ENCODE measurements at places on chromosomes 5 and 9.

DNA sequence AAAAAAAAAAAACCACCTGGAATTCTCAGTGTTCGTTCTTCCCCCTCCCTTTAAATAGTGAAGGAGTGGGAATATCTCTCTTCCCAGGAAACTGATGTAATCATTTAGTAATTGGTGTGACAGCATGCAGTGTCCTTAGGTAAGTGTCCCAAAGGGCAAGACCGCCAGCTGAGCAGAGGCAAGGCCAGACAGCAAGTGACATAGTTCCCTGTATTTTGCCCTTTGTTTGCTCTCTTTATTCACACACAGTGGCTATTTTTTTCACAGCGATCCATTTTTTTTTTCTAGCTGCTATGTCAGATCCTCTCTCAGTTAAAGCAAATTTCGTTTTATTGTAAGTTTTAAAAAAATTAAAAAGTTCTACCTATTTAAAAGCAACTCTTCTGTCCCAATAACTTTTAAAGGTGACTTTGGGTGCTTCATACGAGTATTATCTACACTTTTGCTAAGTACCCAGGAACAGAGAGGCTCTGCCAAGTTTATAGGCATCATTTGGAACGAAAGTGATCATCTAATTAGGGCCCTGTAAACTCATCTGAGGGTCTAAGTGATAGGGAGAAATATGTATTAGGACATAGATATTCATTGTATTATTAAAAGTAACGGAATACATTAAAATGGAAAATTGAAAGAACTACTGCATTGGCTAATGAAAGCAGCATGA, 98.2 kb upstream of the ALDH1A1 start:
- no peak for DNase-seq

DNA sequence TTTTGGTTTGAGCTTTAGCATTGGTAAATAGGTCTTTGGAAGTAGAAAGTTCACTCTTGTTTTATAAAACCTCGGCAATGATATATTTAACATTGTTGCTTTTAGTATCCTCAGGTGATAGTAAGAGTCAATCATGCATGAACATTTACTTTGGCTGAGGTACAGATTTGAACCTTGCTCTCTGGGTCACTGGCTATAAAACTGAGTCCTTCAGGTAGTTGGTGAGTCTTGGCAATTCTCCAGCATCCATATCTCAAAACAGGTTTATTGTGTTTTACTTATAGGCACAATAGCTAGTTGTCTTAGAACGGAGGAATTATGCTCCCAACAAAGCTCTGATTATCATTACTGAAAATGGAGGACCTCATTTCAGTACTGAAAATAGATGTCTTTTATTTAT, 75.1 kb downstream of the MAT2B start:
- no peak for DNase-seq

- no peak for DNase-seq
These were observed 77.3 kb downstream of the MAMDC2 start for GRCh38 chr9:70120834-70121510.

GRCh38 chr9:77601476-77602099, 46.5 kb downstream of the GNA14 start:
- no peak for DNase-seq

GRCh38 chr5:163563112-163563511, 57.7 kb downstream of the MAT2B start:
- DNase-seq = no peak

- DNase-seq = no peak
These were observed 17.3 kb downstream of the RIOK2 start for GRCh38 chr5:97165726-97166125.

- DNase-seq = no peak
These were observed 680.6 kb downstream of the SEMA5A start for GRCh38 chr5:8865266-8865665.

GRCh38 chr9:18668944-18669343, 195.0 kb downstream of the ADAMTSL1 start:
- DNase-seq = no peak

GRCh38 chr5:61732796-61733195, 400.7 kb downstream of the ZSWIM6 start:
- DNase-seq = peak; percentile 30

- no peak for DNase-seq
These were observed 1.1 kb upstream of the SEMA4D start for GRCh38 chr9:89498852-89499480.

DNA sequence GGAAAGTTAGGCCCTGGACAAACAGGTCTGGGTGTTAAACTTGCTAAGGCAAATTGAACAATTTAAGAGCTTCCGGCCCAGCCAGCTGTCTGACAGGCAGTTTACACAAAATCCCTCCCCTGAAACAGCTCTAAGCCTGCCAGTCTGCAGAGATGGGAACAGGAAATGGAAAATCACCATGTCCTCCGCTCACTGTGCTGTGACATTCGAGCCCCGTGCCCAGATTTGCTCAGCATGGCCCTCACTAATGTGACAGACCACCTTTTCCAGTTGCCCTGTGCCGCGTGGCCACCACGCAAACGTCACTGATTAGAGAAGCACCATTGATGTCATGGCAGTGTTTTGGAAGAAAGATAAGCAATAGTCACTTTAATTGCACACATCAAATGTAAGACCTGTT, 41.0 kb downstream of the CCNJL start:
- no peak for DNase-seq

DNA sequence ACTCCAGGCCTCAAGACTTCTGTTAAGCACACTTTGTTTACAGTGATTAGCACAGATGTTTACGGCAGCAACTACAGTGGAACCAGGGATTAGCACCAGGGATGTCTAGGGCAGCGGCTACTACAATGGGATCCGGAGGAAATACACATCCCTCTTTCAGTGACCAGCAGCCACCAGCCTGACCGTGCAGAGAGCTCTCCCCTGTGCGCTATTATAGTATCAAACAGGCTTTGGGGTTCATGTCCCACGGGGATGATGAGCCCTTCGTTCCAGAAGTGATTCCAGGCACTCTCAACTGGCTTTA, 21.5 kb downstream of the GFPT2 start:
- DNase-seq = no peak

- DNase-seq = no peak
These were observed 90.1 kb upstream of the RASEF start for GRCh38 chr9:83153030-83153429.

DNA sequence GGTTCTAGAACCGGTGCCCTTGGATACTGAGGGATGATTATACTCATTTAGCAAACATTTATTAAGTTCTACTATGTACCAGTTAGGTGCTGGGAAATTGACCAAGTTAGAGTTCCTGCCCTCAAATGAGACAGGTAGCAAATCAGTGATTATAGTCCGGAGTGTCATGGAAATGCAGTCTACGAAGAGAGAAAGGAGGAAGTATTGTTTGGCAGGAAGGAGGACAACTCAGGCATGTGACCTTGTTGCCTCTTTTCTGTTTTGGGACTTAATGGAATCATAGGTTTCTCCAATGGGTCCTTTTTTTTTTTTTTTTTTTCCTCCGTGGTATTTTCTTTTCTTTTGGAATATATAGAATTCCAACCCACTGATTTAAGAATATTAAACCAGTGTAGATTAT, 28.0 kb downstream of the OSTF1 start:
- DNase-seq = no peak

DNA sequence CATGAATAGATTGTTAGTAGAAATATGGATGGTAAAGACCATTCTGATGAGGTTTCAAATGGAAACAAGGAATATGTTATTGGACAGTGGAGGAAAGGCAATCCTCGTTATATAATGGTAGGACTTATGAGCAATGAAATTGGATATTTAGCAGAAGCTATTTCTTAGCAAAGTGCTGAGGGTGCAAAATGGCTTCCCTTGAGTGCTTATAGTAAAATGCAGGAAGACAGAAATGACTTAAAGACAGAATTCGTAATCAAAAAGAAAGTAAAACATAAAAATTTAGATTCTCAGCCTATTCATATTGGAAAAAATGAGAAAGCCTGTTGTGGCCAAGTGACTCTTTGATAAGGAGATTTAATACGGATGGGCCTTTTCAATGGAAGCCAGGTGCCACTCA, 102.1 kb upstream of the ADRA1B start:
- no peak for DNase-seq

DNA sequence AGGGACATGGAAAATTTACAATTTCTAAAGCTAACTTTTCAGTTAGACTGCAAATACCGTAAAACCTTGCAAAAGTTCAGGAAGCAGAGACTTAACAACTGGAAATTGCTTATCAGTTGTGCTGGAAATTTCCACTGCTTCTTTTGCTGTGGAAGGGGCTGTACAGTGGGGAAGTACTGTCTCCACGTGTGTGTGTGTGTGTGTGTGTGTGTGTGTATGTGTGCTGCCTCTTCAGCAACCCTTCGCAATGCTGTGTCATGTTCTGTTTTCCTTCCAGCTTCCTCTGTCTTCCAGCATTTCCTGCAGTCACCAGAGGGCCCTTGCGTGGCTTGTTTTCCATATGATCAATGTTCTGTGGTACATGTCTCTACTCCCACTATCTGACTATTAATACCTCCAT, 87.5 kb upstream of the RANBP3L start:
- no peak for DNase-seq

DNA sequence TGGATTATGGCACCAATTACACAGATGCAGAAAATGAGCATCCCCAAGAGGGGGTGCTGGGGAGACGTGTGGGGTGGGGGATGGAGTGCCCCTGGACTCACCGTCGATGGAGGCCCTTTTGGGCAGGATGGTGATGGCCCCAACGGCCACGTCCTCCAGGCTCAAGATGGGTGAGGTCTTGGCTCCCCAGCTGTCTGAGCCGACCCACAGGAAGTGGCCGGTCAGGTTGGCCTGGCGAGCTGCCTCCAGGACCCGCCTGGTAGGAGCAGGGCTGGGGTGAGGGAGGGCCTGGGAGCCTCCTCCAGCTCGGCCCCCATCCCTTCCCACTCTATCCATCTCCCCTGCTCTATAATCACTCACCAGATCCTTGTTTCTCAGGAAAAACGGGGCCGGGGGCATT, 4.6 kb downstream of the GRM6 start:
- no peak for DNase-seq

GRCh38 chr5:176624938-176625337, 5.4 kb downstream of the SNCB start:
- no peak for DNase-seq

- DNase-seq = no peak
These were observed 39.3 kb downstream of the NR2F1 start for GRCh38 chr5:93622240-93622885.

DNA sequence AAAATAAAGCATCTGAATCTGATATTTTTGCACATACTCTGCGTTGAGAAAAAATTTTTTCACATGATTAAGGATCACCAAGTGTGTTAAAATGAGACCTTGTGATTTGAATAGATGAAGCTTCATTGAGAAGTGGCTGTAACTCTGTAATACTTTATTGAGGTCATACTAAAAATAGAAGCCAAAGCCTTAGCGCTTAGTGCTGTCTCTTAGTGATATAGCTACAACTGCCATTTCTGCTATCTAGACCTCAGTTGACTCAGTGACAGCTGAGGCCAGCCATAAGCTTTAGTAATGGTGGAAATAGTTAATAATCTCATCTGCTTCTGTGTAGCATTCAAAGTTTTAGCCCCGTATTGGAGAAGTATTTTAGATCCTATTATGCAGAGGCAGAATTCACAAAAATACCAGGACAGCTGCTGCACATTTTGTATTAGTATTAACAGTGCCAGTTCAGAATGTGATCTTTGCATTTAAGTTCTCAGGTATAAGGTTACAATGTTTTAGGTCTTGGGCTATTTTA, 107.4 kb upstream of the SGCD start:
- no peak for DNase-seq

- no peak for DNase-seq
These were observed 65.3 kb downstream of the ICE1 start for GRCh38 chr5:5487585-5488360.

- DNase-seq = no peak
These were observed 568.7 kb upstream of the ADAMTS16 start for GRCh38 chr5:4571248-4571948.

DNA sequence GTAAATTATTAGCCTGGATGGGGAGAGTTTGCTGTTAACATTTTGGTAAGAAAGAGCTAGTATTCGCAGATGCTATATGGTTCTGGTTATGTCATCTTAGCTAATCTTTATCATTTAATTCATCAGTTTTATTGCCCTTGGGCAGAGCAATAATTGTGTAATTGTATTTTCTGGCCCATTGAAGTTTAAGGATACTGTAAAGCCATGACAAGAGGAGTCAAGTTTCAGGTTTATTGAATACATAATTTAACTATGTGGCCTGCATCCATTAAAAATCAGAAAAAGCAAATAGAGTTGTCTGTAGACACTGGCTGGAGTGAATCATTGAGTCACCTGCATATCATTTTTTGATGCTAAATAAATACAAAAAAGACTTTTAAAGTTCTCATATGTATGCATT, 255.8 kb downstream of the PRELID2 start:
- DNase-seq = no peak

- DNase-seq = no peak
These were observed 459.5 kb upstream of the PTGER4 start for GRCh38 chr5:40220260-40220659.

DNA sequence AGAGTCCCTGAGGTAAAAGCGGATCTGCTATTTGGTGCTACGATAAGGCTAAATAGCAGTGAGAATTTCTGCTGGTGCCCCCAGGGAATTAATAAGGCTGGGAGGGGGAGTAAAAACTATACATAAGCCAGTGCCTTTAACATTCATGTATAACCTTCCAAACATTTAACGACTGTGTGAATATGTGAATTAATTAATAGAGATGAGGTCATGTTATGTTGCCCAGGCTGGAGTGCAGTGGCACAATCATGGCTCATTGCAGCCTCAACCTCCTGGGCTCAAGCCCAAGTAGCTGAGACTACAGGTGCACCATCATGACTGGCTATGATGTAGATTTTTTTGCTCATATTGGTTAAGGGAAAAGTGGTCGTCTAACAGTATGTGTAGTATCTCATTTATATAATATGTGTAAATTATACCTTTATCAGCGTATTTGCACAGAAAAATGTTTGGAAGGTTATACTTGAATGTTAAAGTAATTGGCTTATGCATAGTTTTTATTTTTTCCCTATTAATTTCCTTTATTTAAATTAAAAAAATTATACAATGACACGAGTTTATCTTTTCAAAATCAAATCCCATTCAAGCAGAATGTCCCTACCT, 64.6 kb downstream of the EHMT1 start:
- no peak for DNase-seq

DNA sequence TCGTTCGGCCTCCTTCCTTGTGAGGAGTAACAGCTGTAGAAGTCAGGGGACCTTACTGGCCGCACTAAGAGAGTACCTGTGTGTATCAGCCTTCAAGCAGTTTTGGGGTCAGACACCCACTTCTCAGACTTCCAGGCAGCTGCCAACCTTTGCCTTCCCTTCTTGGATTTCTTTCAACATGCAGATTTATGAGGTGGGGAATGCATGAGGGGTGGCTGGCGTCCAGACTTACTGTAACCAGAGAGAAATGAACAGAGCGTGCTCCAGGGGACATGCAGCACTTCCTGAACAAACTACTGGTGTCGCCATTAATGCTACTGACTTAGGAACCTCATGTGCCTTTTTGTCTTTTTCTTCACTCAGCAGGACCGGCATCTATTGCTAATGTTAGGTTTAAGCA, 46.7 kb downstream of the INSYN2B start:
- DNase-seq = no peak

GRCh38 chr9:13330396-13331004, 51.0 kb upstream of the MPDZ start:
- DNase-seq = no peak
